Retinal pigment epithelial cell (primary cell): ENCODE measurements at places on chromosomes 7 and 10.

DNA sequence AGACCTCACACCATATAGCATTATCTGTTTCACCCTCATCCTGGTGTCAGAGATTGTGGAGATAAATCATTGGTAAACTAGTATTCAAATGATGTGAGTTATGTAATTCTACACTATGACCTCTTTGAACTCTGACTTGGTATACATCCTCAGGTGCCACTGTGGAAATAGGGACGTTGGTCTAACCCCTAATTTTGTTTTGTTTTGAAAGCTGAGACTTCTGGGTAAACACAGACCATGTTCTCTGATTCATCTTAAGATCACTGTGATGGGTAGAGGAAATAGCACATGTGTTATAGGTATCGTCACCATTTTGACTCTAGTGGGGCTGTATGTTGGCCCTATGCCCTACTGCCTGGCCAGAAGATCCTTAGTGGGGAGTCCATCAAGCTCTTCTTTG lies 241.6 kb downstream of the CCDC7 start:
- no peak for DNase-seq

DNA sequence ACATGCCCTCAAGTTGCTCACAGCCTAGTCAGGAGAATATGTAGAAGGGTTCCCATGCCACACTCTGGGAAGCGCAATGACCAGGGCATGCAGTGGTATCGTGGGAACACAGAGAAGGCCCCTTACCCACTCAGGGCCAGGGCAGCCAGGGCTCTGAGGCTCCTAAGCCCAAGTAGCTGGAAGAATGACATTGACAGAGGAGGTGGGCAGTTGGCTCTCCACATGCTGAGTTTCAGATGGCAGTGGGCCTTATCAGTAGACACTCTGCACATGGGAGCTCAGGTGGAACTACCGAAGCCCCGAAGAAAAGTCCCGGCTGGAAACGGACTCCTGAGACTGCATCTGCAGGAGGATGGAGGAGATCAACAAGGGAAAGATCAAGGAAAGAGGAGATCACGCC lies 15.7 kb upstream of the SVOPL start:
- DNase-seq, result no peak

GRCh38 chr10:113138937-113139585 lies 189.0 kb downstream of the TCF7L2 start:
- DNase-seq, result no peak

GRCh38 chr10:100347568-100348195 lies 649 bp downstream of the SCD start:
- DNase-seq, result no peak

GRCh38 chr10:25125201-25125611 lies 49.6 kb upstream of the GPR158 start:
- no peak for DNase-seq

DNA sequence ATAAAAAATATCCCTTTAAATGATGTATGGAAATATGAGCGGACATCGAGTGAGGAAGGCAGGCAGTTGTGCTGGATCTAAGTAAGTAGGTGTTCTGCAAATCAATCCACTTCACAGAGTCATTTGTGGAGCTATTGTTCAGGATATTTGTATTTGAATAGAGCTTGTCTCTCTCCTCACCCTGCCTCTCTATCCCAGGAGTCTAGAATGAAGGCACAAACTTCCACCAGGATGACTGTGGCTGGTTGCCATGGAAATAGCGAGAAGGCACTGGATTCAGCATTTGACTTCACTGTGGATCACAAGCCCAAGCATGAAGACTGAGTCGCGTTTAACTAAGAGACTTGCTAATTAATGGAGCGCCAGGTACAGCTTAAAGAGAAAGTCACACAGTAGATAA lies 53.2 kb downstream of the NPY start:
- no peak for DNase-seq

- DNase-seq, result no peak
Measured at GRCh38 chr10:76248649-76249200, 817.3 kb downstream of the LRMDA start.

DNA sequence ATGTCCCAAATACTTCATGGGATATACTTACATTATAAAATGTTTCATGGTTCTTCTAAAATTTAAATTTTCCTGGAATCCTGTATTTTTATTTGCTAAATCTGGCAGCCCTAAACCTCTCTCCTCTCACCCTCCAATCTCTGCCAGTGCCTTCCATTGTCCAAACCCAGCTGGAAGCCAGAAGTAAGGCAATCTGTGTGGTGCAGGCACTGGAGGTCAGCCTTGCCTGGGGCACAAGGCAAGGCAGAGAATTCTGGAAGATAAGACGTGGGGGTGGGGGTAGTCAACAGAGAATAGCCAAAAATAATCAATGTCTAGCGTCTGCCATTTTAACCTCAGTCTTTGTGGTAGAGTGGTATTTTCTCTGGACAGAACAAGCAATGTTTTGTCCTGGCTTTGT lies 381.7 kb downstream of the GPAM start:
- DNase-seq, result no peak

- no peak for DNase-seq
Measured at GRCh38 chr7:28107960-28108359, 72.6 kb downstream of the JAZF1 start.

DNA sequence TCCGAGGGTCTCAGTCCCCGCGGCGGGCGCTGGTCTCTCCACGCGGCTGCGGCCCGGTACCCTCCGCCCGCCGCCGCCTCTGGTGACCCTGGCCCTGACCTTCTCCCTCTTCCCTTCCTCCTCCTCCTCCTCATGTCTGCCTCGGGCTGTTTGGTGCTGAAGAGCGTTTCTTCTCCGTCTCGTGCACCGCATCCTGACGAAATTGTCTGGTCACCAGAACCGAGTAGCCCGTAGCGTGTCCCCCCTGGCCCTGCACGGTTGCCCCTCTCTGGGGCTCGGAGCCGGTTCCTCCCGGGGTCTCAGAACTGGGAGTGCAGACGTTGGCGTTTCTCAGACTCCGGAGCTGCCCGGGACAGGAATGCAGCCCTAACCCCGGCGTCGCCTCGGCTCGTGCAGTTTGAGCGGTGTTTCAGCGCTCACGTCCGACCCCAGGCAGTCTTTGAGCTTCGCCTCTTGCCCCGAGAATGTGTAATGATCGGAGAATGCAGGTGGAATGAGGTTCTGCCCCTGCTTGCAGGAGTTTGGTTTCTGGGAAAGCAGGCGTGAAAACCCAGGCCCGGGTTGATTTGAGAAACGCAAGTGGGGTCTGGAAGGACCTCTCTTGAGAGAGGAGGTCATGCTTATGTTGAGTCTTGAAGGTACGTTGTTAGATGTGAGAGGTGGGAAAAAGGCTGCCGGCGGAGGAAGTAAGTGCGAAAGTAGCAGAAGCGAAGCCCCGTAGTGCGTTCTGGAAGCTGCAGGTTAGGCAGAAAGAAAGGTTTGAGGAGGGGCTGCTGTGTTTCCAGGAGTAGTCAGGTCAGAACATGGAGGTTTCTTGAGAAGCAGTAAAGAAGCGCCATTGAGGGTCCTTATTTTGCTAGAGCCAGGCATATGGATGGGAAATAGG lies 743 bp downstream of the RBM17 start:
- no peak for DNase-seq

GRCh38 chr7:154937837-154938236 lies 65.1 kb downstream of the PAXIP1 start:
- no peak for DNase-seq

- DNase-seq, result no peak
Measured at GRCh38 chr10:9228771-9229170, 1174.3 kb downstream of the GATA3 start.

DNA sequence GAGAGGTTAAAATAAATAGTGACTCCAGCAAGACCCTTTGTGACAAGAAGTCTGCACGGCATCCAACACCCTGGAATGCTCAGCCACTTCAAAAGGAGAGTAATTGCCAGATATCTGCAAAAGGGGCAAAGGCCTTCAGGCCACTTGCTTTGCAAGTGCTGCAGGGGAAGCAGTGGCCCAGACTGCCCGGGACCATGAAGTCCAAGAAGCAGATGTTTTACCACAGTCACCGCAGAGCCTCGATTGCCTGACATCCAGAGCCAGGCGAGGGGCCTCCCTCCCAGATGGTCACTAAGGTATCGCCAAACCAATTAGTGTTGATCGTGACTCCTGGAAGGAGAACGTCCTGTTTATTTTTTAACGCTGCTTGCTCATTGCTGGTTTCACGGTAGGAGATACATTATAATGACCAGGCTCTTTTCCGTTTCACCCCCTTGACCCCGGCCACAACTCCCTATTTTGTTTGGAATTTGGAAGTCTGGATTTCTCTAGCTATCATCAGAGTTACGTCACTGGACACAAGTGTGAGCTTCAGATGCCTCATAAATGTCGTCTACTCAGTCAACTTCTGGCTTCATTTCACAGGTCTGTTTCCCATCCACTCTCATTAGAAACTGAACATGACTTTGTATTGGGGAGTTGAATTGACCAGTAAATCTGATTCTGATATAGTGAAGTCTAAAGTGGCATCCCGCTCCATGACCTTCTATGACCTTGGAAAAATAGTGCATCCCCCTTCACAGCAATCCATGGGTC lies 276.2 kb downstream of the WDR11 start:
- DNase-seq, result no peak

DNA sequence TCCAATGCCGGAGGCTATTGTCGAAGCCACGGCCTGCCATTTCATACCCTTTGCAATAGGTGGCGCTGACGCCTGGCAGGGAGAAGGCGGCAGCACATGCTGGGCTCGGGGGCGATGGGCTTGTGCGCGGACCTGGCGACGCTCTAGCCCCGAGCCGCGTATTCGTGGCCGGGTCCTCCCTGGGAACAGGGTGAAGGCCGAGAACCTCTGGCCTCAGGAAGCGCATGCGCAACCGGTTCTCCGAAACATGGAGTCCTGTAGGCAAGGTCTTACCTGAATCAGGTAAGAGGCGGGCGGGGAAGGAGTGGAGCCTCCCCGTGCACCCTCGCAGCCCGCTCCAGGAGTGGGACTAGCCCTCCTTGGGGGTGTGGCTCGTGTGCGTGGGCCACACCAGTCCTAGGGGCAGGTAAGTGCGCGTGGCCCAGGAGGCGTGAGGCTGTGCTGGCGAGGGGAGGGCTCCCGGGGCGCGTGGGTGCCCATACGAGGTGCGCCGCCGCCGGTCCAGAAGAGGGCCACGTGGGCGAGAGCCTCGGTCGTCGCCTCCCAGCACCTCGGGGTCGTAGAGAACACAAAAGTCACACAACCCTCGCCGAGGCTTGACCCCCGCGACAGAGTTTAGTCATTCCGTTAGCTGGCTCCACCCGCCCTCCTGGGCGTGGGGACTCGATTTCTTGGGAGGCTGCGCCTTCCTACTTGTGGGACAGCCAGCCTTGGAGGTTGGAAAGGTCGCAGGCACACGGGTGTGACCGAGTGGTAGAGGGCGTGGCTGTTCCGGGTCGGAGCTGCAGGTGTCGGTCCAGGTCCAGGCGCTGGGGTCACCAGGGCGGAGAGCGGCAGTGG lies 5.6 kb upstream of the MEST start:
- DNase-seq, result no peak

- no peak for DNase-seq
Measured at GRCh38 chr7:150340024-150340749, 1.2 kb downstream of the RARRES2 start.

DNA sequence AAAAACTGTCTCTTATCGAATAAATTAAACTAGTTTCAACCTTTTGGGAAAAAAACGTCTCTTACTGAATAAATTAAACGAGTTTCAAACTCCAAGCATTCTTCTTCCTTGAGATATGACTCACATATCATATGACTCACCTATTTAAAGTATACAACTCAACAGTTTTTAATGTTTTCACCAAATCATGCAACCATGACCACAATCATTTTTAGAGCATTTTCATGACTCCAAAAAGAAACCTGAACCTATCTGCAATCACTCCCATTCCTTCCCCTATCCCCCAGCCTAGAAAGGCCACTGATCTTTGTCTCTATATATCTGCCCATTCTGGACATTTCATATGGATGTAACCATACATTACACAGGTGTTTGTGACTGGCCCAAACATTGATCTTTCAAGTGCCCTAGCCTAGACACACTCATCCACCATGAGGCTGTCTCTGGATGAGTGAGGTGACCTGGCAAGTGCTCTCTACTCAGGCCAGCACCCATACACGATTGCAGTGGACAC lies 115.3 kb downstream of the PIP4K2A start:
- DNase-seq, result no peak

GRCh38 chr10:48839809-48840679 lies 99.6 kb downstream of the LRRC18 start:
- DNase-seq, result no peak

DNA sequence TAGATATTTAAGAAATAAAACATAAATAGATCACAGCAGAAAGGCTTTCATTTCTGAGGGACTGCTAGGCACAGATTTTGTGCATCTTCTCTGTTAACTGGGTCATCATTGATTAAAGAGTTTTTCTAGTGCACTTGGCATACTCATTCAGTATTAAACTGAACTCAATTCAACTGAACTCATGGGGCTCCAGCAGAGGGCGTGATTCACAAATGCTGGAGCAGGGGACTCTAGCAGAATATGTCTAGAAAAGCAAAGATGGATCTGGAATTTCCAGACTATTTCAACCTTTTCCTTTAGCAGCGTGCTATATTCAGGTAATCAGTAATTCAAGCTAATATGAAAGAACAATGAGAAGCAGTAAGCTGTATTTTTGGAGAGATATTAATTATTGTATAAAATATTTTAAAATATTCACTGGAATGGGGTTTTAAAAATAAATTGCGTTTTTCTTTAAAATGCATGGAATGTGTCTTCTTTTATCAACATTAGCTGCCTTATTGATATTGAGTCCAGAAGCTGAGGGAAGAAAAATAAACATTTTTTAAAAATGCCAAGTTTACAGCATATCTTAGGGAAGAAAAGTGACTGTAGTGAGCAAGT lies 296.8 kb upstream of the CACNA2D1 start:
- DNase-seq, result no peak

DNA sequence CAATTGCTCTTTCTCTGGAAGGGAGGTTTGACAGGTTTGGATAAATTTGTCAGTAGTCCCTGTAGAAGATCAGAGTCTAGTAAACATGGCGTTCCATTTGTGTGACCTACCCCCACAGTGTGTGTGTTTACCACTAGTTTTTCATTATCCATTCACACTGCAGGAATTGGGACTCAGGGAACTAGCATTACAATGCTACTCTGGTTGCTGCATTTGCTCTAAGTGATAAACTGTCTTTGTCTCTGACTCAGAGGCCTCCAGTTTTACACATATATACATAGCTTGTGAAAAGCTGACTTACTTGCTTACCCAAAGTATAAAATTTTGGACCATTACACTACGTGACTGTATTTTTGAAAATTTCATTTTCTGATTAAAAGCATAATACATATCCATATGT lies 1604.0 kb downstream of the REEP3 start:
- no peak for DNase-seq

GRCh38 chr10:117617659-117618058 lies 75.1 kb downstream of the EMX2 start:
- no peak for DNase-seq

- DNase-seq, result no peak
Measured at GRCh38 chr7:114414156-114415063, at the start of gene FOXP2. Gene FOXP2, plus strand, starts transcription at chr7:114414815. Its CDS starts 11,697 bp downstream, at chr7:114426512.

- no peak for DNase-seq
Measured at GRCh38 chr7:88111954-88112471, 107.8 kb downstream of the SRI start.

GRCh38 chr10:102927311-102928010 lies 9.4 kb downstream of the CNNM2 start:
- DNase-seq, result no peak

GRCh38 chr10:11831520-11831951 lies 8.4 kb downstream of the PROSER2 start:
- no peak for DNase-seq

GRCh38 chr10:74642901-74643595 lies 183.4 kb upstream of the KAT6B start:
- DNase-seq, result no peak
